ENCODE measurements at places on chromosomes 3 and 15.
A peak's percentile ranks its signal among the peaks of the same experiment; 100 is the strongest.

DNA sequence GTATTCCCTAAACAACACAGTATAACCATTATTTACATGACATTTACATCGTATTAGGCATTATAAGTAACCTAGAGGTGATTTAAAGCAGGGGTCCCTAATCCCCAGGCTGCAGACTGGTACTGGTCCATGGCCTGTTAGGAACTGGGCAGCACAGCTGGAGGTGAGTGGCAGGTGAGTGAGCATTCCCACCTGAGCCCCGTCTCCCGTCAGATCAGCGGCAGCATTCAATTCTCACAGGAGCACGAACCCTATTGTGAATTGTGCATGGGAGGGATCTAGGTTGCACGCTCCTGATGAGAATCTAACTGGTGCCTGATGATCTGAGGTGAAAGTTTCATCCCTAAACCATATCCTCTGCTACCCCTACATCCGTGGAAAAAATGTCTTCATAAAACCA is 138.2 kb downstream of the ATP10A start:
- no peak for DNase-seq

DNA sequence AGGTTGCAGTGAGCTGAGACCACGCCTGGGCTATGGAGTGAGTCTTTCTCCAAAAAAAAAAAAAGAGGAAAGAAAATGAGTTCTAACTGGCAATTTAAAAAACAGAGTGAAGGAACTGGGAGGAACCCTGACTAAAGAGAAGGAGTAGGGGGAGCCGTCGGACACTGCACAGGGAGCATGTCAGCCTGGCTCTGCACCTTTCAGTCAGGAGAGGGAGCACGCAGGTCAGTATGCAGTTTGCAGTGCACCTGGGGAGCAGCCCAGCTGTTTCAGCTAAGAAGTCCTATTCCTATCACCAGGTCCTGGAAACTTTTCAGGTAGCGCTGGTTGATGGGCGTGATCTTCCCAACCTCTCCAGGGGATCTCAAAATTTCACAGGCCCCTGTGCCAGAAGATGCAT is 14.9 kb upstream of the ZXDC start:
- no peak for DNase-seq

DNA sequence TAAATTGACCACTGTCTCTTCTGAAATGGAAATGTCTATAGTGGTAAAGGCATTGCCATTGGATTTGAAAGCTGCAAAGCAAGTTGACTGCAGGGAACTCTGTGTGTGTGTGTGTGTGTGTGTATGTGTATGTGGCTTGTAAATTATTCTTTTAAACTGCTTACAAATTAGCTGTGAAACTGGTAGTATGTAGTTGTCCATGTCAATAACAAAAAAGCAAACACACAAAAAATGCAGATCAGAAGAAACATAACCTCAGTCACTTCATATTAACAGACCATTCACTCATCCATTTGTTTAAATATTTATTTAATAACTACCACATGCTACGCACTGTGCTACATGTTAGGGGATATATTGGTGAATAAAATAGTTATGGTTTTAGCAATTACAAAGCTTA is 837.7 kb downstream of the FHIT start:
- no peak for DNase-seq

DNA sequence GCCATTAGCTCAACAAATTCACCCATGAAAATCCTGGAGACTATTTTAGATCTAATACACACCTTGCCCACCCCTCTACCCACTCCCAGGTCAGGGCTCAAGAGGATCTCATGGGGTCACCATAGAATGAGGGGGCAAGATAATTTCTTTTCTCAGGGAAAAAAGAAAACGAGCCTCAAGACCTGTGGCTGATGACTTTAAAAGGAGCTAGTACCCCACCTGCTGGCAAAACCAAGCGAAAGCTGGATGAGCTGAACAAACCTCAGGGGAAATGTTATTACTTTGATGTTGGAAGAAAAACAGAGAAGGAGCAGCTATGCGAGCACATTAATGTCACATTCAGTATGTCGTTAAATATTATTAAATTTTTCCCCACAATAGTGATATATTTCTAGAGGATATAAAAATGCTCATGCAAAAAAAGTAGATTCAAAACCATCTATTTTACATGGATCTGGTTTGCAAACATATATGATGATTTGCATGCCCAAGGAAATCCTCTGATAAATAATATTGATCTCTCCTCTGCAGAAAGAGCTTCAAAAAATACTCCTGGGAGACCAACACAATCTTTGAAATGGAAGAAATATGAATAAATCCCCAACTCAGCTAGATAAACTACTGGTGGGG is 37.7 kb downstream of the PLD1 start:
- peak; percentile 80 for DNase-seq

- no peak for DNase-seq
These were observed 6.9 kb upstream of the CFAP20DC start for GRCh38 chr3:59056706-59057105.

- no peak for DNase-seq
These were observed 271.9 kb downstream of the FOXP1 start for GRCh38 chr3:71311661-71312046.

GRCh38 chr15:99365242-99365641 is 114.0 kb downstream of the LRRC28 start:
- DNase-seq = no peak

- DNase-seq = no peak
These were observed 151.7 kb upstream of the GRM7 start for GRCh38 chr3:6709178-6709577.

- DNase-seq = no peak
These were observed 14.4 kb upstream of the MITF start for GRCh38 chr3:69724722-69725435.

DNA sequence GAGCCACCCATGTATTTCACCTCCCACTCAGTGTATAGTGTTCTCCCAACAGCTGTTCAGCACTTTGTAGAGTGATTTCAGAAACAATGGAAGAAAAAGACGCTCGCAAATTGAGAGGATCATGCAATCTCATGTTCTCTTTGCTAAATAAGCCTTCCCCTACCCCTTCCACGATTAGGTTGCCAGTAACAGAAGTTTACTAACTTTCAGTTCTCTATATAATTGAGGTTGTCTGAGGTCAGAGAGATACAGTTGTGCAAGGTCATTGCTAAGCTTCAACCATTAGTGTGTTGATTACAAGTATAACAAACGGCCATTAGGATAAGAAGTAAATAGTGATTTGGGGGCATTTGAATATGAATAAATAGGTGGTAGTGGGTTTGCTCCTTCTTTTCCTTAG is 99.6 kb downstream of the TUSC7 start:
- DNase-seq = no peak

DNA sequence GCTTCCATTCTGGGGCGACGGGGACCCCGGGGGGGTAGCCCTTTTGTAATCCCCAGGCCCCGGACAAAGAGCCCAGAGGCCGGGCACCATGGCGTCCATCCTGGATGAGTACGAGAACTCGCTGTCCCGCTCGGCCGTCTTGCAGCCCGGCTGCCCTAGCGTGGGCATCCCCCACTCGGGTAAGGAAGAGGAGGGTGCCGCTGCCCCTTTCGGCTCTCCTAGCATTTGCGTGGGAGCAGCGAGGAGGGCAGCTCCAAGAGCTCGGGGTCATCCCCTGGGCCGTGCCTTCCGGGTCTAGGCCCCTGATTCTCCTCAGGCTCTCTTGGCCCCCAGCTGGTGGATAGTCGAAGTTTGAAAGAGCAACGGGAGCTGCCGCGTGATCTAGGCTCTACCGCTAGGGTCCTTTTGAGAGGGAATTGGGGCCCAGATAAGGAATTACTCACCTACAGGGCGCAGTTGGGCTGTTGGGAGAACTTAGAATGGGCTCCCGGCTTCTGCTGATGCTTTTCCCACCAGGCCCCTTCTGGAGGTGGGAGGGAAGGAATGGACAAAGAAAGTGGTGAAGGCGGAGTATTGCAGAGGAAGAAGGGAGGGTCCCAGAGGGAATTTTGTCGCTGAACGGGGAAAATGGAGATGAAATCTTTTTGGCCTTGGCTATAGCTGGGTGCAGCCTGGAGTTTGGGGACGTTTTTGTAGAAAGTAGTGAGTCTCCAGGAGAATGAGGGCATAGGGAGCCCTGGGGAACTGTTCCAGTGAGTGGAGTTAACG is 615 bp downstream of the VPS18 start:
- no peak for DNase-seq

DNA sequence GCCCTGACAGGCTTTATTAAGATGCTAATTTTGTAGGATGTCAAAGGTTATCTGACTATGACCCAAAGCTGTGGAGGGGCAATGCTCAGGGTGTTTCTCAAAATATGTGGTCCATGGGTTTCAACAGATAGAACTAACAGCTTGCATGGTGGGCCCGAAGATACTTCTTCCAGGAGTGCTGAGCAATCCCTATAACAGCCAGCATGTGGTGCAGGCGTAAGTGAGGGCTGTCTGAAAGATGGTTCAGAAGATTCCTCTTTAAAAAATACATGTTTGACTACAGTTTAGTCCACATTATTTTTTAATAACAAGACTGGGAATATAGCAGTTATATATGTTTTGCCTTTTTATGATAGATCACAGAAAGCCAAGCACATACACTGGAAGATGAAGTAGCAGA is 7.6 kb downstream of the SCG3 start:
- DNase-seq = no peak

GRCh38 chr3:11635680-11636393 is 7.9 kb downstream of the VGLL4 start:
- no peak for DNase-seq

DNA sequence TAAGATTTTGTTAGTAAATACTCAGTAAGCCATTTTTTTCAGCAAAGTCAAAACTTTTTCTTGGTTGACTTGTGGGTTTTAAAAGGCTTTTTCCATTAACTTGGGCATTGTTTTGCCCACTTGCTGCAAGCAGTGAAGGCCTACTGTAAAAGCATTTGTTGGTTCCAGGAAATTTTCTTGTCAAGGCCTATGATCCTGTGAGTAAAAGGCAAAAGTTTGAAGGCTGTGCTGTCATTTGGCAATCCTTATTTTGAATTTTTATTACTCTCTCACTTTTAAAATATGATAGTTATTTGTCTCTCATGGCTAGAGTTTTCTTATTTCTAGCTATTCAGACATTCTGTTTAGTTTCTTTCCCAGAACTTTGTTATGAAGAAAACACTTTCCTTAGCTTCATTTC is 13.0 kb downstream of the P2RY12 start:
- DNase-seq = no peak

DNA sequence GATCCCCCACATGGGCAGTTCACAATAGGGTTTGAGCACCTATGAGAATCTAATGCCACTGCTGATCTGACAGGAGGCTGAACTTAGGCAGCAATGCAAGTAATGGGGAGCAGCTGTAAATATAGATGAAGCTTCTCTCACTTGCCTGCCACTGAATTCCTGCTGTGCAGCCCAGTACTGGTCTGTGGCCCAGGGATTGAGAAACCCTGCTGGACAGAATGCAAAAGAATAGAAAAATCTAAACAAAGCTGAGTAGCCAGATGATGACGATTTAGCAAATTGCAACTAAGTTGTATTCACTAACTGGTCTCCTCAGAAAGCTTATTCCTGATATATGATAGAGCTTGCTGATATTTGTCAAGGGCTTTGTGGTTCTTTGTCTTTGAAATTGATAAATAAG is 34.3 kb upstream of the APH1B start:
- no peak for DNase-seq

- DNase-seq = no peak
These were observed 85.3 kb downstream of the PLXNA1 start for GRCh38 chr3:127068111-127068810.

DNA sequence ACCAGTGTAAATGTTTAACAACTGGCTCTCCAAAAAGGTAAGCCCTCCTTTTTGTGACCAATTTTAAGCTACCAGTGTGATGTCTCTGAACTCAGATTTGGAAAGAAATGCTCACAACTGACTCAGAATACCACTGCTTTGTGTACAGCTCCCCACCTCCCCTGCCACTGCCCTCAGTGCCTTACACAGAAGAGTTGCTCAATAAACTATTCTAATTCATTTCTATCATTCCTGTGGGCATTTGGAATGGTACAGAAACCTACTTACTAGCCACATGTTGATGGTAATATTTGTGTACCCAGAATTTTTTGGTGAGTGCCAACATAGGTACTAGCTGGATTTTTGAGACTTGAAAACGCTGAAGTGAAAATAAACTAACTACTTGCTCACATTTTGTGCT is 16.0 kb downstream of the LRRN1 start:
- DNase-seq = no peak

DNA sequence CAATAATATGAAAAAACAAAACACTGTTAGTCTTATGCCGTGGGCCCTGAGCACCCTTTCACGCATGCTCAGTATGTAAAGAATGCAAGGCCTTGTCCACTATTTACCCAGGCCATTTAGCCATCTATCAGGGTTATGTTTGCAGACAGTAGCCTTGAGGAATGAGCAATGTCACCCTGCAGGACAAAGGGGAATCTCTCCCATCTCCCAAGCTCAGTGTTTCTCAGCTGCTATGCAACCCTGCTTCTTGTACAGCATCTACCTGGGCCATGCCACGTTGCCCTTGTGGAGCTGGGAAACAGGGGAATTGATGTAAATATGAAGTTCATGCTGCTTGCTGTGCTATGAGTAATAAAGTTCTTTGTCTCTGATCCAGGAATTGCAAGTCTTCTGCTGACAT is 51.5 kb upstream of the SLCO2A1 start:
- DNase-seq = no peak

- no peak for DNase-seq
These were observed 52.8 kb upstream of the GRM7 start for GRCh38 chr3:6807967-6808588.

GRCh38 chr3:188979669-188980310 is 192.0 kb upstream of the TPRG1 start:
- no peak for DNase-seq
